ENCODE measurements at places on chromosomes 16 and 17. TPM values are rescaled to one million over a fixed set of nuclear protein-coding genes. Genes with fewer than 3 reads are reported as not detected.

MMP25 gene
- polyA plus RNA-seq, result 0.69 TPM

MMP28 gene
- polyA plus RNA-seq, result 5.5 TPM

SEPTIN1 gene
- 0.91 TPM for polyA plus RNA-seq

MED13 gene
- polyA plus RNA-seq, result 3.8 TPM

- DNase-seq, result no peak
These were observed 150.0 kb upstream of the RBFOX1 start for GRCh38 chr16:7182510-7183109.

GRCh38 chr17:19768046-19768782 lies 20.1 kb upstream of the ALDH3A1 start:
- no peak for DNase-seq

DNA sequence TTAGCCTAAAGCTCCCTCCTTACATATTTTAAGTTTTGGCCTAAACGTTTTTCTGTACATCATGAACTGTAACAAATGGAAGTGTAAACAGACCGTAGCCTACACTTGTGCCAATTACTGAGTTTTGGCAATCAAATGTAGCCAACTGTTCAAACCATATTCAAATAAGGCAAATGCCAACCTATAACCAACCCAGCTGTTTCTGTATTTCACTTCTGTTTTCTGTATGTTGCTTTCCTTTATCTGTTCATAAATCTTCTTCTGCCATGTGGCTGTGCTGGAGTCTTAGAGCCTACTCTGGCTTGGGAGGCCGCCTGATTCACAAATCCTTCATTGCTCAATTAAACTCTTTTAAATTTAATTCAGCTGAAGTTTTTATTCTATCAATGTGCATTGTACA lies 6.9 kb upstream of the C16orf78 start:
- DNase-seq, result no peak

DNA sequence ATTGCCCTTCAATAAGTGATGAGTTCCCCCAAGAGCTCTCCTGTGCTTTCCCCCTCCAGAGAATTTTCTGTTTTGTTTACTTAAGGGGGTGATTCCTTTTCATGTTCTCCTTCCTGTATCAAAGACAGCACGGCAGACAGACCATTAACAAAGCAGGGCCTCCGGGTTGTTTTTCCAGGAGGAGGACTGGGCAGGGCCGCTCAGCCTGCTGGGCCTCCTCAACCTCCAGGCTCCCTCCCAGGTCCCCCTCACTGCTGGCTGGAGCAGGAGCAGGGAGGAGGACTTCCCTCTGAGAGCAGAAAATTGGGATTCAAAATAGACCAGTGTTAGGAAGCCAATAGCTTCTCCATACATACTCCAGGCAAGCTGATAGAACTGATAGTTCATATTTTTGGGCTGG lies 20.4 kb downstream of the SDK2 start:
- DNase-seq, result no peak

DNA sequence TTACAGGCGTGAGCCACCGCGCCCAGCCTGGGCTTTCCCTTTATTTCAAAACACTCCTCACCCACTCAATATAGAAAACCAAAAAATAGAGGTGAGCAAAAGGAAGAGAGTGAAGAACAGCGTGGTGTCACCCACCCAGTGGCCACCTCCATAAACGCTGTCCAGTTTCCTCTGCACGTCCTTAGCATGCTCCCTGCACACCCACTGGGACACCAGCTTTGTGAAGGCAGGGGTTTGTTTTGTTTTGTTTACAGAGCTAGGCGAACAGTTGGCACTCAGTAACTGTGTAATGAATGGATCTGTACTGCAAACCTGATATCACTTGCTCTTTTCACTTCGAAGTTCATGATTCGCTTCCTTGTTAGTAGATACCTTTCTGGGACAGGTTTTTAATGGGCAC lies 73.0 kb downstream of the PRKCB start:
- DNase-seq, result no peak

GRCh38 chr17:48612854-48613691 lies 2.0 kb downstream of the HOXB8 start:
- no peak for DNase-seq

DNA sequence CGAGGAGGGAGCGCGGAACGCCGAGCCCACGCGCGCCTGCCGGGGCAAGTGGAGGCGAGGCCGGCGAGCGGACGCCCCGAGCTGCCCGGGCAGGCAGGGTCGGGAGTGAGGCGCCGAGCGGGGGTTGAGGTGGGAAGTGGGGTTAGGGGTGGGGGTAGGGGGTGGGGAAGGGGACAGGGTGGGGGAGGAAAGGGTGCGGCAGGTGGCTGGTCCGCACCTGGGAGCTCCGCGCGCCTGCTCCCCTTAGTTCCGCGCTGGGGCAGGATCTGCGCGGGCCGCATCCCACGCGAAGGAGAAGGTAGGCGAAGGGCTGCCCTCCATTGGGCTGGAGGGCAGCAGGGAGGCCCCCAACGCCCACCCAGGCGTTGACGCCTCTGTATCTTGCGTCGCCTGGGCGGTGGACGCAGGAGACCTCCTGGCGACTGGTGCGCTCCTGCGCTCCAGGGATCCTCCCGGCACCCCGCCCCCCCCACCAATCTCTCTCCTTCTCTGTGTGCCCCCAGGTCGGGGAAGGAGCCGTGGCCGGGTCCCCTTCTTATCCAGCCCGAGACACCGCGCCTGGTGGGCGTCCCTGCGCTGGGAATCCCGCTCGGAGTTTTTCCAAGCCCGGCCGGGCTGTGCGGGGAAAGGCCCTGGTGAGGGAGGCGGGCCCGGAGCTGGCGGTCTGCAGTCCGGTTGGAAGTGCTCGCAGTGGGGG lies 51.3 kb upstream of the AMZ2 start:
- DNase-seq, result no peak

- no peak for DNase-seq
These were observed 105.6 kb upstream of the TOM1L1 start for GRCh38 chr17:54795046-54795445.

- DNase-seq, result no peak
These were observed 2.9 kb upstream of the MEIOB start for GRCh38 chr16:1874854-1875253.

All from foreskin keratinocyte (primary cell).